ENCODE measurements at places on chromosomes 1 and 21.

DNA sequence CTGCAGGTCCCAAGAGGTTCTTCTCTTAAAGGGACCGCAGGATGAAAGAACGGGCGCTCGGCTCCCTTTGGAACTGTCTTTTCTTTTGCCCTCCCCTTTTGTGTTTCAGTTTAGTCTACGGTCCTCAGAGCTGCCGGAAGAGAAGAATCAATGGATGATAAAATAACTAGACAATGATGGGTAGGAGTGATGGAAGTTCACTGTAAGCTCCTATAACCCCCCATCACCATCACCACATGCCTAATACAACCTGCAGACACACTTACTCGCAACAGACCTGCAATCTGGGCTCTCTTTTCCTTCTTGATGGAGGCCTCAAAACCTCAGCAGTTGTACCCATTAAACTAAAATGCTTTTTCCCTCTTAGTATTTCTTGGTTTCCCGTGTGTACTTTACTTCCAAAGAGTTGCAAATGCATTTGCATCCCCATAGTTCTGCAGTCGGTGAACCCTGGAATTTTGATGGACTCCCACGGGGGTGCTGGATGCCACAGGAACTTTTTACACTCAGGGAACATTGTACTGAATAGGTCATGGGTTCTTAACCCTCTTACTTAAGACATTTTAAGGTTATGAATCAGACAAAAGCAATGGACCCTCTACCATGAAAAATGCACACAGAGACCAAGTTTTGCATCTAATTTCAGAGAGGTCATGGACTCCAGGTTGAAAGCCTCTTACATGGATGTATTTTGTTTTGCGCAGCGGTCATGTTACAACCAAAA, 633 bp upstream of the RFX5 start:
- no peak for DNase-seq

DNA sequence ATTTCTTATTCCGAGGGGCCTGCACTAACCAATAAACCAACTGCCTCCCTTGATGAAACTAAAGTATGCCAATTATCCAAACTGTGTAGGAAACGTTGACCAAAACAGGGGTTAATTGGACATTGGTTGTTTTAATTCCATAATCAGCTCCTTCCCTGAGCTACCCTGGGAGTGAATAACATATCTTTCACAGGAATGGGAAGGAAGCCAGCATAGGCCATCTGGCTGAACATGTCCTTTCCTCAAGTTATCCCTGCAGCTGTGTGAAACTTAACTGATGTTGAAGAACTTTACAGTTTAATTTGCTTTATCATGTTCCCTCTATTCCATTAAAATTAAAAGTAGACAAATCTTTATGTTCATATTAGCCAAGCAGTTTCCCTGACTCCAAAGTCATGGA, 75.4 kb downstream of the NRIP1 start:
- peak; percentile 31 for DNase-seq

DNA sequence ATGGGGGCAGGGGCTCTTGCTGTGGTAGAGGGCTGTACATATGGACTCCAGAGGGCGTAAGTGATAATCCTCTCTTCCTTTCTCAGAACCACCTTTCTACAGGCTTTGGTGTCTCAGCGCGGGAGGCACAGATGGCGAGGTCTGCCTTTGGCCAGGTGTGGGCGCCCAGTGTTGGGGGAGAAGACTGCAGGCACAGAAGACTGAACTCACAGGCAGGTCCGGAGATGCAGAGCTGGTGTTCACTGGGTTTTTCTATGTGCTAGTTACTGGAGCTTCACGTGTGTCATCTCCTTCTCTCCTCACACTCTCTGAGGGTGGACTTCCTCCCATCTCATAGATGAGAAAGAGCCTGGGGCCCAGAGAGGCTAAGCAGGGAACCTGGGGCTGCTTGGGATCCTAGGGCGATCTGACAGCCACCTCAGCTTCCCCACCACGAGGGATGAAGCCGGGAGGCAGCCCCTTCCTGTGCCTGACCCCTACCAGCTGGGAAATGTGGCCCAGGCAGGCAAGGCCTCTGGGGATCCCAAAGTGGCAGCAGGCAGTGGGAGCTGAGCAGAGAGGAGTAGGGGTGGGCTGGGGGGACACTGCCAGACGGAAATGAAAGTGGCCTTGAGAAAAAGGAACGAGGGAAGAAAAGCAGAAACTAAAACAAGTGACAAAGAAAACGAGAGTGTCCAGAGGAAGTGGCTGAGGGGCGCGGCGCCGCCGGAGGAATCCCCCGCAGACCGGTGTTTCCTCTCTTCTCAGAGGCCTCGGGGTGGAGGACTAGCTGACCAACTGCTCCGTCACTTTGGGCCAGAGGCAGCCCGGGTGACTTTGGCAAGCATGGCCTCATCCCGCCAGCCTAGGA, 191.6 kb downstream of the HIVEP3 start:
- no peak for DNase-seq

- peak; percentile 57 for DNase-seq
Observed at GRCh38 chr1:67713057-67713846, 28.3 kb downstream of the GADD45A start.

DNA sequence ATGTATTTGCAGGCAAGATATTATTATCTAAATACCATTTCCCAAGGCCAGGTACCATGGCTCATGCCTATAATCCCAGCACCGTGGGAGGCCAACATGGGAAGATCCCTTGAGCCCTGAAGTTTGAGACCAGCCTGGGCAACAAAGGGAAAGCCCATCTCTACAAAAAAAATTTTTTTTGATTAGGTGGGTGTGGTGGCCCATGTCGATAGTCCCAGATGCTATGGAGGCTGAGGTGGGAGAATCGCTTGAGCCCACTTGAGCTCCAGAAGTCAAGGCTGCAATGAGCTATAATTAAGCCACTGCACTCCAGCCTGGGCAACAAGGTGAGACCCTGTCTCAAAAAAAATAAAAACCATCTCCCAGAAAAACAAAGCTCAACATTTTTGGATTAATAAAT, 2.2 kb downstream of the STMN1 start:
- no peak for DNase-seq

- DNase-seq, result no peak
Observed at GRCh38 chr1:225437710-225438437, 10.0 kb upstream of the LBR start.

- peak; percentile 32 for DNase-seq
Observed at GRCh38 chr1:182520736-182521135, 68.3 kb downstream of the RNASEL start.

GRCh38 chr1:39164256-39164655, 40.2 kb upstream of the MACF1 start:
- DNase-seq, result no peak

GRCh38 chr21:18142655-18143054, 102.0 kb upstream of the CHODL start:
- DNase-seq, result no peak

- DNase-seq, result no peak
Observed at GRCh38 chr1:184664042-184664660, 90.5 kb downstream of the EDEM3 start.

- no peak for DNase-seq
Observed at GRCh38 chr1:18198260-18198659, 90.7 kb downstream of the IGSF21 start.

DNA sequence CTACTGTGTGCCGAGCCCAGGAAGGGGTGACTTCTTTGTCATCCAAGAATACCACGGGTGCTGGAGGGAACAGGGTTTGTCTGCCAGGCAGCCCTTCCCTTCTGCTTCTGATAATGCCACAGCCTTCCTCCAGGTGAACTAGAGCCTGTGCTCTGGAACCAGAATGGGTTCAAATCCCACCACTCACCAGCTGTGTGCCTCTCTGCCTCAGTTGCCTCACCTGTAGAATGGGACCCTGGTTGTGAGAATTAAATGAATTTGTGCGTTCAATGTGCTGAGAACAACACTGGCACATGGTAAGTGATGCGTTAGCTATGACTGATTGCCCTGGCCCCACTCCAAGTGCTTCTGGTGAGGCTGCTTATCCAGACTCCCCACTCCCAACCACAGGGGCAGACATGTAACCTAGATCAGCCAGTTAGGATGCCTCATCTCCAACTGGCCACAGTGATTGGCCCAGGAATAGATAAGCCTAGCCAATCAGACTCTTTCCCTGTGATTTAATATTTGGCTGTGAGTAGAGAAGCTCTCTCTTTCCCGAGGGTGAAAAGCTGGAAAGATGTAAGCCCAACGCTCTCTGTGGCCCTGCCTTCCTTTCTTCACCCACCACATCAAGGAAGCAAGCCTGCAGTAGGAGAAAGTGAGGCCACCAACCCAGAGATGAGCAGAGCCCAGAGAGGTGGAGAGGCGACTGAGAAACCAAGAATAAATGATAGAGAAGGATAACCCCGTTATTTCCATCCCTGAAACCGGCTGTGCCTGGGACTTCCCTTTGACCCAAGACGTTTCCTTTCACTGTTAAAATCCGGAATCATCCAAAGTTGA, 20.8 kb upstream of the LAPTM5 start:
- DNase-seq, result peak; percentile 52

- no peak for DNase-seq
Observed at GRCh38 chr1:51321924-51322280, 8.5 kb downstream of the TTC39A start.

DNA sequence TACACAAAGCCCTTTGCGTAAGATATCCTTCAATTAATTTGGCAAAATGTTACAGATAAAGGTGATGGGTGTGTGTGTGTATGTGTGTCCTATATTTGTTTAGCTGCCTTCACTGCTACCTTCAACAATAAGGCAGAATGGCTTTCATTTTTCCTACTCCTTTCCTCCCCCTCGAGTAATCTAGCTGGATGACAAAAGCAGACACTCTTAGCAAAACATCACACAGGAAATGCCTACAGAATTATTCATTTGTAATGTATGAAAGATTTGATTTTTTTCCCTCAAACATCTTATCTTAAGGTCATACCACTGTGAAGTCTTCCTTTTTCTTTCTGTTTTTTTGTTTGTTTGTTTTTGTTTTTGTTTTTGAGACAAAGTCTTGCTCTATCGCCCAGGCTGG, 10.6 kb downstream of the PTPN22 start:
- DNase-seq, result peak; percentile 21

- DNase-seq, result no peak
Observed at GRCh38 chr1:121587230-121587569, 402.4 kb downstream of the SRGAP2C start.

DNA sequence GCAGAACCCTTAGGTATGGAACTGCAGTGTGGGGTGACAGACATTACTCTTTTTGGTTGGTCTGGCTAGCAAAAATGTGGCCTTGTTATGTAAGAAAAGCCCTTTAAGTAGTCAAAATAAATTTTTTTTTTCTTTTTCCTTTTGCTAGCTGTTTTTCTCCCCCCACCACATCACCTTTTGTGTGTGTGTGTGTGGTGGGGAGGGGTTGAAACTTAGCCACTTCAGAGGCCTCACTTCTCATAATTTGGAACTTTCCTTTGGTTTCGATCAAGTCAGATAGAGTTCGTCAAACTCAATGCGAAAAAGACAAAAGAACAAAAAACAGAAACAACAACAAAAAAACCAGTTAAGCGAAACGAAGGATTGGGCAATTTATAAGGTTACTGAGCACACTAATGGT, 1.9 kb upstream of the PRMT2 start:
- no peak for DNase-seq

DNA sequence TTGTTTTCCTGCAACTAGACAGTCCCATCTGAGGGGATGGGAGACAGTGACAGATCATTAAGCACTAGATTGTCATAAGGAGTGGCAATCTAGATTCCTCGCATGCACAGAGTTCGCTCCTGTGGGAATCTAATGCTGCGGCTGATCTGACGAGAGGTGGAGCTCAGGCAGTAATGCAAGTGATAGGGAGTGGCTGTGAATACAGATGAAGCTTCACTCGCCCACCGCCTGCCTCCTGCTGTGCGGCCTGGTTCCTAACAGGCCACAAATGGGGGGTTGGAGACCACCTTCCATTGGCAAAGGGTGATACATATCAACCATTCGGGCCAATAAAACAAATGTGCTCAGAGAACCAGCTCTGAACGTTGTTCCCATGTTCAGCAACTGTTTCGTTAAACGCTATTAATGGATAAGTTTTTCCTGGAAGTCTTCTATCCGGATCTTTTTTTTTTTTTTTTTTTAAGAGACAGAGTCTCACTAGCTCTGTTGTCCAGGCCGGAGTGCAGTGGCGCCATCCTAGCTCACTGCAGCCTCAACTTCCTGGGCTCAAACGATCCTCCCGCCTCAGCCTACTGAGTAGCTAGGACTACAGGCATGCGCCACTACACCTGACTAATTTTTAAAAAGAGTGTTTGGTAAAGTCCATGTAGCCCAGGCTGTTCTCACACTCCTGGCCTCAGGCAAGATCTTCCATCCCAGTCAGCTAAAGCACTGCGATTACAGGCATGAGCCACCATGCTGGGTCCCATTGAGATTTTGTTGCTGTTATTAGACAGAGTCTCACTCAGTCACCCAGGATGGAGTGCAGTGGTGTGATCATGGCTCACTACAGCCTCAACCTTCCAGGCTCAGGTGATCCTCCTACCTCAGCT, 8.7 kb upstream of the RSRP1 start:
- DNase-seq, result no peak

DNA sequence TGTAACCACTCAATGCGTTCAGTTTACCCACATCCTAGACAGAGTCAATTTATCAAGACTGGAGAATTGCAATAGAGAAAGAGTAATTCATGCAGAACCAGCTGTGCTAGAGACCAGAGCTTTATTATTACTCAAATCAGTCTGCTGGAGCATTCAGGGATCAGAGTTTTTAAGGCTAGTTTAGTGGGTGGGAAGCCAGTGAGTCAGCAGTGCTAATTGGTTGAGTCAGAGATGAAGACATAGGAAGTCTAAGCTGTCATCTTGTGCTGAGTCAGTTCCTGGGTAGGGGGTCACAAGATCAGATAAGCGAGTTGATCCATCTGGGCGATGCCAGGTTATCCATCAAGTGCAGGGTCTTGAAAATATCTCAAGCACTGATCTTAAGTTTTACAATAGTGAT, 499.6 kb downstream of the MRPL39 start:
- DNase-seq, result peak; percentile 66

GRCh38 chr1:61423643-61424042, 301.3 kb downstream of the TM2D1 start:
- DNase-seq, result no peak

DNA sequence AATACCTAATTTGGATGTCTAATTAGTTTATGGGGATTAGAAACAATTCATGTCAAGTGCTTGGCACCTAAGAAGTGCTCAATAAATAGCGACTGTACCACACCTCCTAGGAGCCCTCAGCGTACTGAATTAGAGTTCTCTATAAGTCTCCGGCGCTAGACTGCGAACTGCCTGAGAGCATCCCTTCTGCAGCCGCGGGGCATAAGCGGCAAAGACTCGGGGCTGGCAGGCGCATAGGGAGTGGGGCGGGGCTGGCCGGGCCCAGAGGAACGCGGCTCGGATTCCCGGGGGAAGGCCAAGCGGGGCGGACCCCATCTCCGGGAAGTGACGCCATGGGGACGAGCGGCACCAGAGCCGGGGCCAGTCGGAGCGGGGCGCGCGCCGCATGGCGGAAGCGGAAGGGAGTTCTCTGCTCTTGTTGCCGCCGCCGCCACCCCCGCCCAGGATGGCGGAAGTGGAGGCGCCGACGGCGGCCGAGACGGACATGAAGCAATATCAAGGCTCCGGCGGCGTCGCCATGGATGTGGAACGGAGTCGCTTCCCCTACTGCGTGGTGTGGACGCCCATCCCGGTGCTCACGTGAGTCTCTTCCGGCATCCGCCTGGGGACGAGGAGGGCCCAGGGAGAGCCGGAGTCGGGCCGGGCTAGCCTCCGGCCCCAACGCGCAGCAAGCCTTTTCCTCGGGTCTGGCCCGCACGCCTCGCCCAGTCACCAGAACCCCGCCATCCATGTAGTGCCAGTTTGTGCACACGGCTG, at the start of gene TMEM222:
Gene TMEM222 (plus strand): TSS at position 351 of the 756 bp plus-strand sequence. CDS start 35 bp downstream, at position 386.
- peak; percentile 91 for DNase-seq

GRCh38 chr1:85599076-85599491, 18.5 kb downstream of the CCN1 start:
- no peak for DNase-seq

GRCh38 chr1:150182247-150182646, 32.5 kb downstream of the PLEKHO1 start:
- no peak for DNase-seq

GRCh38 chr1:233319272-233319671, 8.3 kb upstream of the MAP3K21 start:
- no peak for DNase-seq
